ENCODE measurements at places on chromosomes 6 and 20.

DNA sequence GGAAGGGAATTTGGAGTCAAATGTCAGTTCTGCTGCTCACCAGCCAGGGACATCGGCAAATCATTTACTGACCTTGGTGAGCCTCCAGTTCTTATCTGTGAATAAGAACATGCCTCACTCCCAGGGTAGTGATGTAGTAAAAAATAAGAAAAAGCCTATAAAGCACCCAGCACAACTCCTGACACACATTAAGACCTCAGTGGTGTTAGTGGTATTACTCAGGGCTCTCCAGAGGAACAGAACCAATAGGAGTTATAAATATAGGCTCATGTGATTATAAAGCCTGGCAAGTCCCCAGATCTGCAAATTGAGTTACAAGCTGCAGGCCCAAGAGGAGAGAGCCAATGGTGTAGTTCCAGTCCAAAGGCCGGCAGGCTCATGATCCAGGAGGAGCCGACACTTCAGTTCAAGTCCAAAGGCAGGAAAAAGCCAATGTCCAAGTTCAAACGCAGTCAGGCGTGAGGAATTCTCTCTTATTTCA lies 71.3 kb upstream of the EYA2 start:
- DNase-seq, result no peak

GRCh38 chr6:127243501-127243900 lies 23.2 kb upstream of the RNF146 start:
- no peak for DNase-seq

DNA sequence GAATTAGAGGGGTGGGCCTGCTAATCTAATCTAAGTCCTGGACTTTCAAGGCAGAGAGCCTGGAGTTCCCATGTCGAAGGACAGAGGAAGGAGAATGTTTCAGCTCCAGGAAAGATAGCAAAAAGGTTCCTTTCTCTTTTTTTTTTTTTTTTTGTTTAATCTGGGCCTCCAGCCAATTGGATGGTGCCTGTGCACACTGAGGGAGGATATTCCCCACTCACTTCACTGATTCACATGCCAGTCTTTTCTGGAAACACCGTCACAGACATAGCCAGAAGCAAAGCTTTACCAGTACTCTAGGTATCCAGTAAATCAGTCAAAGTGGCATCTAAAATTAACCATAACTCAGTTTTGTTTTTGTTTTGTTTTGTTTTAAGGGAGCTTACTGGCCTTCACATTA lies 721.1 kb downstream of the TENT5A start:
- no peak for DNase-seq

DNA sequence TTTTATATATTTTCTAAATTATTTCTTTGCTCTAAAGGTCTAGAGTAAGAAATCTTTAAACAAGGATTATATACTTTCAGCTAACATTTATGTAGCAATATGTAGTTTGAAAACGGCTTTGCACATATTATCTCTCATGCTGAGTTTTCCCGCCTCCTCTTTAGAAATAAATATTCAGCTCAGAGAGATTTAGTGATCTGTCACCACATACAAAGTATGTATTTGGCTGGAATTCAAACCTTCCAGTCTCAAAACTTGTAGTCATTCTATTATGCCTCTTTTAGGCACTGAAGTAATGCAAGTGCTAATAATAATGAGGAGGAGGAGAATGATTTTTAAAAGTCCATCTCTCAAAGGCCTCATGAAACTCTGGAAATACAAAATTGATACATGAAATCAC lies 525.0 kb downstream of the GRIK2 start:
- no peak for DNase-seq

GRCh38 chr6:3748208-3749066 lies 3.1 kb downstream of the PXDC1 start:
- no peak for DNase-seq

- DNase-seq, result no peak
Measured at GRCh38 chr20:58987790-58988564, 6.9 kb downstream of the NELFCD start.
